ENCODE measurements at places on chromosomes 7 and 10. TPM values are rescaled to one million over a fixed set of nuclear protein-coding genes. Genes with fewer than 3 reads are reported as not detected.

GRCh38 chr7:134167250-134167649 is 40.1 kb downstream of the LRGUK start:
- no peak for DNase-seq
- H3K4me1 ChIP-seq: peaks cover 28% of the 10 kb centered on the region
- no peak overlapping the region for H3K27ac ChIP-seq
- no peaks in the 10 kb centered on the region for H3K36me3 ChIP-seq
- no peaks in the 10 kb centered on the region for H3K27me3 ChIP-seq

DNA sequence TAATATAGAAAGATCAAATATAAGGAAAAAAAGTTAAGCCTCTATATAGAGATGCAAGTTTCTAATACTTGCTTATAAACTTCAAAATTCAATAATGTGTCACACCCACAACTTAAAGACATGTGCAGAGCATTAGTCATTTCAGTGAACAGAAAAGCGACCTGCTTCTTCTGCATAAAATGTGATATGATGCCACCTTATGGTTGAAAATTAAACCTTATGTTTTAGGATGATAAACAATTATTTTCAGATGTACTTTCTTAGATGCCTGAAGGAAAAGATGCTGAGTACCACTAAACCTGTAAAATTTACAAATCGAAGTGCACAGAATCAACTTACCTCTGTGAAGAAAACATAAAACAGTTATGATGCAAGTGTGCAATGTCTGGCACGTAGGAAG is 96.0 kb downstream of the MTERF1 start:
- H3K4me1 ChIP-seq: no peaks in the 10 kb centered on the region
- DNase-seq: no peak
- no peak overlapping the region for H3K4me3 ChIP-seq
- no peaks in the 10 kb centered on the region for H3K36me3 ChIP-seq

- peaks cover 6% of the 10 kb centered on the region for H3K36me3 ChIP-seq
- H3K4me3 ChIP-seq: no peak overlapping the region
- no peaks in the 10 kb centered on the region for H3K27me3 ChIP-seq
- no peak overlapping the region for H3K27ac ChIP-seq
Observed at GRCh38 chr10:72812415-72812752, 81.2 kb upstream of the OIT3 start.

GRCh38 chr7:30514776-30515175 is 10.1 kb upstream of the GGCT start:
- no peak overlapping the region for H3K27ac ChIP-seq
- H3K4me1 ChIP-seq: peaks cover 5% of the 10 kb centered on the region
- no peaks in the 10 kb centered on the region for H3K36me3 ChIP-seq
- no peaks in the 10 kb centered on the region for H3K27me3 ChIP-seq
- no peak overlapping the region for H3K4me3 ChIP-seq

GRCh38 chr10:48616436-48616835 is 11.6 kb upstream of the ARHGAP22 start:
- no peaks in the 10 kb centered on the region for H3K4me1 ChIP-seq
- H3K36me3 ChIP-seq: no peaks in the 10 kb centered on the region
- no peak overlapping the region for H3K27ac ChIP-seq
- H3K27me3 ChIP-seq: peaks cover 17% of the 10 kb centered on the region
- no peak overlapping the region for H3K4me3 ChIP-seq
- DNase-seq: no peak

DNA sequence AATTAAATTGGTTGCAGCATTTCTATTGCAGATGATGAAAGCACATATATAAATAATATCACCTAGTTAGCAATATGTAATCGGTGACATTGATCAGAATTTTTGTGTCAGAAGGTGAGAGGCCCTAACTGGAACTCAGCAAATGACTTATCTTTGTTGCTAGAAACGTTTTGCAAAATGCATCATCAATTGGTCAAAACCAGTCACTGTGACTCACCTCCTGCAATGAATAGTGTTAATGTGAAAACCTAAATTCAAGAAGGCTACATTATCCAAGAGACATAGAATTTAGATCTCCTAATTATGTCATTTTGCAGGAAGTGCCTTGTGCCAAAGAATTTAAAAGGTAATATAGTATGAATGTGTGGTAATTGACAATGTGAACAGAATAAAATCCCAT is 9.8 kb upstream of the PNLIPRP3 start:
- no peaks in the 10 kb centered on the region for H3K4me1 ChIP-seq
- no peak overlapping the region for H3K4me3 ChIP-seq
- no peaks in the 10 kb centered on the region for H3K36me3 ChIP-seq
- H3K27ac ChIP-seq: no peak overlapping the region
- H3K27me3 ChIP-seq: no peaks in the 10 kb centered on the region

DNA sequence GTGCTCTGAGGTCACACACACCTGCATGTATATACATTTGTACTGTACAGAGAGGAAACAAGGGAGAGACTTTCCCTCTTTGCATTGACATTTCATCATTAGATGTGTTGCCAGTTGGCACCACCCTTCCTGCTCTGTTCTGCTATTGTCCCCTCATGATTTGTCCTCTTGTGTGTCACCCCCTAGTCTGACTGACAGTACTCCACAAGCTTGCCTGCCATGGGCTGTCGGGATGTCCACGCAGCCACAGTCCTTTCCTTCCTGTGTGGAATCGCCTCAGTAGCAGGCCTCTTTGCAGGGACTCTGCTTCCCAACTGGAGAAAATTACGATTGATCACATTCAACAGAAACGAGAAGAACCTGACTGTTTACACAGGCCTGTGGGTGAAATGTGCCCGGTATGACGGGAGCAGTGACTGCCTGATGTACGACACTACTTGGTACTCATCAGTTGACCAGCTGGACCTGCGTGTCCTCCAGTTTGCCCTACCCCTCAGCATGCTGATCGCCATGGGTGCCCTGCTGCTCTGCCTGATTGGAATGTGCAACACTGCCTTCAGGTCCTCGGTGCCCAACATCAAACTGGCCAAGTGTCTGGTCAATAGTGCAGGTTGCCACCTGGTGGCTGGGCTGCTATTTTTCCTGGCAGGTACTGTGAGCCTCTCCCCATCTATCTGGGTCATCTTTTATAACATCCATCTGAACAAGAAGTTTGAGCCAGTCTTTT is 9.4 kb downstream of the CLDN12 start:
- no peaks in the 10 kb centered on the region for H3K36me3 ChIP-seq
- no peak for DNase-seq
- no peak overlapping the region for H3K27ac ChIP-seq
- H3K27me3 ChIP-seq: no peaks in the 10 kb centered on the region

GRCh38 chr7:378551-379455 is 88.8 kb downstream of the FOXL3 start:
- H3K27ac ChIP-seq: no peak overlapping the region
- H3K4me1 ChIP-seq: peaks cover 4% of the 10 kb centered on the region
- DNase-seq: no peak
- no peak overlapping the region for H3K4me3 ChIP-seq

GRCh38 chr10:35251373-35252100 is 84.8 kb upstream of the CCNY start:
- H3K27me3 ChIP-seq: no peaks in the 10 kb centered on the region
- no peaks in the 10 kb centered on the region for H3K36me3 ChIP-seq
- H3K27ac ChIP-seq: no peak overlapping the region
- no peak overlapping the region for H3K4me3 ChIP-seq
- no peaks in the 10 kb centered on the region for H3K4me1 ChIP-seq

- H3K4me1 ChIP-seq: peaks cover 12% of the 10 kb centered on the region
- H3K27ac ChIP-seq: peak overlapping the region; percentile 50
- peaks cover 4% of the 10 kb centered on the region for H3K36me3 ChIP-seq
- DNase-seq: no peak
- no peak overlapping the region for H3K4me3 ChIP-seq
- no peaks in the 10 kb centered on the region for H3K27me3 ChIP-seq
Observed at GRCh38 chr7:55534262-55534915, 37.9 kb downstream of the VOPP1 start.

- H3K4me3 ChIP-seq: no peak overlapping the region
- no peak overlapping the region for H3K27ac ChIP-seq
- H3K36me3 ChIP-seq: peaks cover 2% of the 10 kb centered on the region
- peaks cover 13% of the 10 kb centered on the region for H3K4me1 ChIP-seq
- H3K27me3 ChIP-seq: no peaks in the 10 kb centered on the region
Observed at GRCh38 chr7:39310699-39311098, 255.5 kb upstream of the YAE1 start.

GRCh38 chr7:148623586-148624282 is 33.2 kb downstream of the C7orf33 start:
- peaks cover 6% of the 10 kb centered on the region for H3K4me1 ChIP-seq
- H3K27ac ChIP-seq: no peak overlapping the region
- DNase-seq: no peak

- DNase-seq: no peak
- no peaks in the 10 kb centered on the region for H3K27me3 ChIP-seq
- no peaks in the 10 kb centered on the region for H3K36me3 ChIP-seq
- no peak overlapping the region for H3K4me3 ChIP-seq
- no peak overlapping the region for H3K27ac ChIP-seq
Observed at GRCh38 chr10:21329995-21330627, 195.4 kb downstream of the SKIDA1 start.

GRCh38 chr10:96606216-96606615 is 19.4 kb upstream of the TM9SF3 start:
- H3K4me3 ChIP-seq: no peak overlapping the region
- H3K27ac ChIP-seq: no peak overlapping the region
- no peak for DNase-seq
- H3K4me1 ChIP-seq: peaks cover 14% of the 10 kb centered on the region
- H3K36me3 ChIP-seq: no peaks in the 10 kb centered on the region

DNA sequence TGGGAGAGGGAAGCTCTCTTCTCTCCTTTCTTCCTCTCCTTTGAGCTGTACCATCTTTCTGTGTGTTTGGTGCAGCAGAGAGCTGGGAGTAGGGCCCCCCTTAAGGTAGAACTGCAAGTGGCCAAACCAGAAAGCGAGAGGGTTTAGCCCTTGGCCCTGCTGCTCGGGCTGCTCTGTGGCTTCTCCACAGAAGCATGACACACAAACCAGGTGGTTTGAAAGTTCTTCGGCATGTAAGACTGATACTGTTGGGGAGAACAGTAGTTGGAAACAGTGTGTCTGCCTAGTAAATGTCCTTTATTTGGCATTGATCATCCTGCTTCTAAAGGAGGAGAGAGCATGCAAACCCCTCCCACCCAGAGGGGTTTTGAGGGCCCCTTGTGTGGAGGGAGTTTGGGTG is 277.8 kb downstream of the CELF2 start:
- DNase-seq: no peak
- H3K27ac ChIP-seq: peak overlapping the region; percentile 83
- H3K36me3 ChIP-seq: peaks cover 32% of the 10 kb centered on the region
- no peak overlapping the region for H3K4me3 ChIP-seq

DNA sequence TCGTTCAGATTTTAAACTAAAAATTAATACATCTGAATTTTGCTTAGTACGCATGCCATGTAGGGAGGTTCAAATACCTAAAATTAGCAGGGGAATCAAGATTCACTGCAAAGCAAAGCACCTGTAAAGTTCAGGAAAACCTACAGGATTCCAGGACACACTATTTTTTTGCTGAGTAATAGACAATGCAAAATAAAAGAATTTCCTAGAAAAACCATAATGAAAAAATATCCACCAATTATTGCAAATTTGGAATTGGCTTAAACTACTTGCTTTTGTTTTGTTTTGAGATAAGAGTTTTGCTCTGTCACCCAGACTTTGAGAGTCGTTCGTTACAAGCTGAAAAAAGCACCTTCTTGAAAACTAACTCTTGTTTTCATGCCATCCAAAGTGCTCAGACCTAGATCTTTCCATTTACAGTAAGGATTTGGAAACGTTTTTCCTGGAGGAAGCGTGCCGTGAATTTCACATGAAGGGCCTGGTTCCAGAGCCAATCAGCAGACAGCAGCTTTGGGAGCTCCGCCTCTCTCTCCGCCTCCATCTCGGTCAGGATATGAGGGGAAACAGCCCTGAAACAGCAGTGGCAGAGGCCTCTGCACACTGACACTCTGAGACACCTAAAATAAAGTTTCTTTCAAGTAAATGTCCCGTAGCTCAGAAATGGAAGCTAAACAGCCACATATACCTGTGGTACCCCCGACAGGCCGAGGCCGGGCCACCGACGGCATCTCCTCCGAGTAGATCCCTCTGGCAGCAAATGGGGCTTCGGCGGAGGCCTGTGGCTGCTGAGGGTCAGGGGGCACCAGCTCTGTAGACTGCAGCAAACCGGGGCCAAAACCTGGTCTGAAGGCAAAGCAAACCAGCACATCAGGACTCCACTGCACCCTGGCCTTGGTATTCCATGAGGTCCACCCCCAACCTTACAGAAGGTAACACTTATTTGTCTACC is 45.9 kb upstream of the ATP6V0A4 start:
- H3K4me3 ChIP-seq: no peak overlapping the region
- no peak for DNase-seq
- H3K27ac ChIP-seq: no peak overlapping the region
- H3K27me3 ChIP-seq: no peaks in the 10 kb centered on the region
- peaks cover 5% of the 10 kb centered on the region for H3K4me1 ChIP-seq

- H3K27me3 ChIP-seq: no peaks in the 10 kb centered on the region
- peak within 1 kb of the TSS; percentile 72 for H3K4me3 ChIP-seq
- H3K36me3 ChIP-seq: no peaks in the 10 kb centered on the region
- peak; percentile 58 for DNase-seq
Observed at GRCh38 chr10:44978570-44979280, at the start of gene DEPP1. Gene DEPP1, minus strand, starts transcription at chr10:44978809. Its CDS starts 779 bp downstream, at chr10:44978030.

- H3K27me3 ChIP-seq: no peaks in the 10 kb centered on the region
- H3K4me3 ChIP-seq: no peak overlapping the region
- no peaks in the 10 kb centered on the region for H3K4me1 ChIP-seq
- no peak overlapping the region for H3K27ac ChIP-seq
- DNase-seq: no peak
Observed at GRCh38 chr10:5493691-5494090, 5.7 kb downstream of the CALML5 start.

Gene CDHR3
- 5.4 TPM for total RNA-seq

Gene SORBS1
- 15.3 TPM for total RNA-seq

Gene ANXA8
- not detected for total RNA-seq

Gene OPALIN
- total RNA-seq: not detected

Gene IMMP2L
- total RNA-seq: 11.9 TPM
